DMS 273 treated with DMSO at 0.1 percent for 48 hours (cell line): ENCODE measurements at places on chromosomes 3 and 15.
A peak's percentile ranks its signal among the peaks of the same experiment; 100 is the strongest.

- no peak for DNase-seq
Measured at GRCh38 chr15:99983171-99983885, 250.1 kb upstream of the LYSMD4 start.

DNA sequence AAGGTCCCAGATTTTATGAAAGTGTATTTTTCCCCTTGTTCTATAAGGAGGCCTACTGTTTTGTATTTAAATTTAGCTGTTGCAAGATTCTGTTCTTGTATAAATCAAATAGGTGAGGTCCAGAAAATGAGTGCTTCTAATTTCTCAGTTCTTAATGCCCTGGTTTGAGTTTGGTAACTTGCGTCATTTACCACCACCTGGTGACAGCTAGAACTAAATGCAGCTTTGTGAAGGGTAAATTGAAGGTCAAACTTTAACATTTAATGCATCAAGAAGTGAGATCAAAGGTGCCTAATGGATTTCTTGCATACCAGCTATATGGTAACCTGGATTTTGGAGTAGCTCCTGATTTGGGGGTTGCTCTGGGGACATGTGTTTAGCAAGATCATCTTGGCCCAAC, 50.7 kb upstream of the POLR2M start:
- no peak for DNase-seq

GRCh38 chr15:70742928-70743327, 20.4 kb downstream of the UACA start:
- DNase-seq, result peak; percentile 36

GRCh38 chr3:144948711-144949110, 977.1 kb downstream of the DIPK2A start:
- no peak for DNase-seq

- no peak for DNase-seq
Measured at GRCh38 chr3:83765956-83766355, 1192.8 kb upstream of the CADM2 start.

GRCh38 chr3:58173669-58174398, 36.9 kb downstream of the DNASE1L3 start:
- DNase-seq, result no peak

DNA sequence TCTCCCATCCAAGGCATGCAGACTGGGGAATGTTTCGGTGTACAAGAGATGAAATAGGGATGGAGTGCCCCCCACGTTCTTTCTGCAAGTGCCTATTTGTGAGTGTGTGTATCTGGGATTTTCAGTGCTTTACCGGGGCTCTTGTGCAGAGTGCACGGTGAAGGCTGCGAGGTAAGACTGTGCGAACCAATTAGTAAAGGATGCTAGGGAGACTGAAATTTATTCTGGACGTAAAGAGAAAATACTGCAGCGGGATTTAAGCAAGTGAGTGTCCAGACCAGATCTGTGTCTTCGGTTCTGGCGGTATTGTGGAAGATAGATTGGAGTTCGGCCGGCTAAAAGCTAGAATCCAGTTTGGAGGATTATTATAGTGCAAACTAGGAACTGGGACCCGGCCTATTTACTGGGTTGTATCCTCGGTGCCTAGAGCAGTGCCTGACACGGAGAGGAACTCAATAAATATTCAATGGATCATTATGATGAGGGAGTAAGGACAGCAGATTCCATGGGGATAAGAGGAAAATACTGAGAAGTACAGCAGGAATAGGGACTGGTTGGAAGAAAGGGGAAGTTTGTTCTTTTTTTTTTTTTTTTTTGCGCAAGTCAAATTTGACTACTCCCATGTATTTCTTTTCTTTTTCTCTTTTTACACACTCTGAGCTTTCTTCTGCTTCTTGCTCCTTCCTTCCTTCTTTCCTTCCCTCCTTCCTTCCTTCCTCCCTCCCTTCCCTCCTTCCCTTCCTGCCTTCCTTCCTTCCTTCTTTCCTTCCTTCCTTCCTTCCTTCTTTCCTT, 580 bp upstream of the MAGEF1 start:
- DNase-seq, result no peak

DNA sequence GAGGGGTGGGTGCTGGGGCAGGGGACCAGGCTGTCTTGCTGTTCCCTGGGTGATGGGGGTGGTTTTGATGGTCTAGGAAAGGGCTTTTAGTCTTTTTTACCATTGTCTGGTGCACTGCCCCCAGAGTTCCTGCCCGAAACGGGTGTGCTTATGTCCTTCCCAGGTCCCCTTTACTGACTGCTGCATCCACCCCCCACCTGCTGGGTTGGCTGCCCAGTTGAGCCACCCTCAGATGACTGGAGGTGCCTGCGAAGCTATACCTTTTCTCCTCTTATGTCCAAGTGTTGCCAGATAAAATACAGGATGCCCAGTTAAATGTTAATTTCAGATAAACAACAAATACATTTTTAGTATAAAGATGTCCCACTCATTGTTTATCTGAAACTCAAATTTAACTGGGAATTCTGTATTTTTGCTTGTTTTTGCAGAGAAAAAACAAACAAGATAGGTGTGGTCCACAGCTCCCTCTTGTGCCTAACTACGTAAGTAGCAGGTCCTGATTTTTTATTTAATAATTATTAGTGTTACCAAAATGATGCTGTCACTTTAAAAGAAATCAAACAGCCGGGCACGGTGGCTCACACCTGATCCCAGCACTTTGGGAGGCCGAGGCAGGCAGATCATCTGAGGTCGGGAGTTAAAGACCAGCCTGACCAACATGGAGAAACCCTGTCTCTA, 6.1 kb upstream of the RPP14 start:
- DNase-seq, result no peak

GRCh38 chr15:89383365-89384175, 48.9 kb upstream of the POLG start:
- DNase-seq, result no peak

DNA sequence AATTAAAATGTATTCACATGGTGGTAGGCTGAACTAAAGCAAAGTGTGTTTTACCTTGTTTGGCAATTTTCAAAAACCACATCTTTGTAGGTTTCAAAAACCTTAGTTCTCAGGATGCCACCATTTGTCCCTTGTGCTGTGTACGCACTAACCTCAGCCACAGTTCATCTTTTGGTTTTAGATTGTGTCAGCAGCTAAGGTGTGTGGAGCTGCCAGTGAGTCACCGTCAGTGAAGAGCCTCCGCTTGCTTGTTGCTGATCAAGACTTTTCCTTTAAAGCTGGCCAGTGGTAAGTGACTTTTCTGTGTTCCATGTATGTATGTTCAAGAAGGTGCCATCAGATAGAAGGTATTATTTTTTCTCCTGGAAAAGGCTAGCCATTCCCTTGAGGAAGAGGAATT, 21.1 kb downstream of the OXNAD1 start:
- DNase-seq, result no peak

- no peak for DNase-seq
Measured at GRCh38 chr3:58657571-58658141, 8.9 kb downstream of the FAM3D start.

DNA sequence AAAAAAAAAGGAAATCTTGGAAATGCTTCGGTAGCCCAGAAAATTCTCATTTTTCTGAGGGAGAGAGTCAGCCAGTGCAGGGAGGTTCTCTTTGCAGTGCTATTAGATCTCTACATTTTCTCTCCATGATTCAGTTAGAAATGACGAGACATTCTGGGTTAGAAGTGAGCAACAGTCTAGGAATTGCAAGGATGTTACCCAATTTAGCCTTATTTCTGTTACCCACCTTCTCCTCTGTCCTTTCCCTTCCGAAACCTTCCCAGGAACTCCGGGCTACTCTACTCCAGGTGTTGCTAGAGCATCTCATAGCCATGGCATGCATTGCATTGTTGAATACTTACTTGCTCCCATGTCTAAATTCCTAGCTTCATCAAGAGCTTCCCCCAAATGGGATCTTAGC, 106.8 kb downstream of the EDEM1 start:
- no peak for DNase-seq

GRCh38 chr3:195079636-195080035, 191.3 kb downstream of the XXYLT1 start:
- no peak for DNase-seq
